Urinary bladder (tissue), 4 donors: ENCODE measurements at places on chromosomes 16 and 17. TPM values are rescaled to one million over a fixed set of nuclear protein-coding genes. Genes with fewer than 3 reads are reported as not detected.

DNA sequence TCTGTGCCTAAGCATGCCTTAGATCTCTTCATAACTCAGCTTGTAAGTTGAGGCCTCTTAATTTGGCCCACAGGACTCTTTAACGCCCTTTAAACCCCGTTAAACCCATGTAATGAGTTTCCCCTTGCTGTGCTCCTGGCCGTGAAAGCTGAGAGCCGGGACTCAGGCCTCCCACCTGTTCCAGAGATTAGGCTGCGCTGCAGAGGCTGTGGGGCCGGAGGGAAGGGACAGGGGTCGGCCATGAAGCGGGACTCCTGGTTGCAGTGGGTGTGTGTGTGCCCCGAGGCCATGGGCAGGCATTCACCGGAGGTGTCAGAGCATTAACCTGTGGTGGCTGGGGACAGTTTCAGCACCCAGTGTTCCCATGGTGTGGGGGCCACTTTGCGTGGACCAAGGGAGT lies 150.8 kb upstream of the IRX3 start:
- no peak for DNase-seq

- DNase-seq = no peak
These were observed 104.3 kb upstream of the SDK2 start for GRCh38 chr17:73748508-73748907.

- no peak for DNase-seq
These were observed 5.7 kb downstream of the HOXB2 start for GRCh38 chr17:48539177-48539576.

DNA sequence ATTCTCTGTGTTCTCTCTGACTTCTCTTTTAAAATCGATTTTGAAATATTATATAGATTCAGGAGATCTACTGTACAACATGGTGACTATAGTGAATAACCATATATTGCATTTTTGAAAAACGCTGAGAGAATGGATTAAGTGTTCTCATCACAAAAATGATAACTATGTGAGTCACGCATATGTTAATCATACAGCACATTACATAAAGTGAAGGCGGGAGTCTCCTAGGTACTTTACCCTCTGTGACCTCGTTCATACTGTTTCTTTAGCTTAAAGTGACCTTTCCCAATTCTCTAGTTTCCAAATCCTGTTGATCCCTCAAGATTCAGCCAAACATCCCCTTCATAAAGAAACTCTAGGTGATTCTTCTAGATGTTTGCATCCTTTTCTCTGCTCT lies 3.1 kb upstream of the KRTAP3-2 start:
- no peak for DNase-seq

- DNase-seq = no peak
These were observed 4.1 kb downstream of the PDF start for GRCh38 chr16:69326172-69326873.

- no peak for DNase-seq
These were observed at the start of gene PPY for GRCh38 chr17:43942051-43942685. TSS of gene PPY (minus strand) at chr17:43942476. CDS start at chr17:43941654, 822 bp downstream.

- DNase-seq = no peak
These were observed 239.2 kb upstream of the AXIN2 start for GRCh38 chr17:65800655-65801054.

DNA sequence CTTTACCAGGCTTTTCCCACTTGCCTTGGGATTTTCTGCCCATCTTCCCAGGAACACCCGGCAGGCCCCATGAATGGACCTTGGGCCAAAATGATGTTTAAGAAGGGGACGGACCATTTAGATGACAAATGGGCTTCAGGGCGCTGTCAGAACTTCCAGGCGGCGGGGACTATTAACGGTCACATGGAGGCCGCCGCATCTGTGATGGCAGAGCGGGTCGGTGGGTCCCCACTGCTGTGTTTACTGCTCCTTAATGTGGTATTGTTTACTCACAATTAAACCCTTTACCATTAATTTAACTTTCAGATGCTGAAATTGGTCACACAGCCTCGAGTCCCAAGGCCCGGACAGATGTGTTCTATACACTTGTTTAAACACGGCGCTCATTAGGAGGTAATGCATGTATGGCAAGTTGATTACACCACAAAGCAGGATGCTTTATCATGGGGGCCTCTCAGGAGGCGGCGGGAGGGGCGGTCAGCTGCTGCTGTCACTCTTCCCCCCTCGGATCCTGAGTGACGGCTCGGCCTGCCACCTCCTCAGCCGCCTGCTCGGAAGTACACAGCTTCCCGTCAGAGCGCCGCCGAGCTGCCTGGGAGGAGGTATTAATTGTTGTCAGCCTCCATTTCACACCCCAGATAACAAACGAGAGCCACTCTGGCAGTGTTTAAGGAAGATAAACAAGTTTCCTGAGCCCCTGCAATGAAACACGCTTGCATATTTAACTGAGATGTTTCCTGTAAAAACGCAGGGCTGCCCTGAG lies 83.9 kb upstream of the IRX3 start:
- no peak for DNase-seq

The IRX5 gene
- 0.23 TPM for polyA plus RNA-seq

The STAC2 gene
- polyA plus RNA-seq = 1.1 TPM

The MSL1 gene
- 70.9 TPM for polyA plus RNA-seq

The CX3CL1 gene
- polyA plus RNA-seq = 56.5 TPM

The CCL1 gene
- not detected for polyA plus RNA-seq

The CHST5 gene
- polyA plus RNA-seq = 0.09 TPM
